ENCODE measurements at places on chromosomes 1 and 21.

DNA sequence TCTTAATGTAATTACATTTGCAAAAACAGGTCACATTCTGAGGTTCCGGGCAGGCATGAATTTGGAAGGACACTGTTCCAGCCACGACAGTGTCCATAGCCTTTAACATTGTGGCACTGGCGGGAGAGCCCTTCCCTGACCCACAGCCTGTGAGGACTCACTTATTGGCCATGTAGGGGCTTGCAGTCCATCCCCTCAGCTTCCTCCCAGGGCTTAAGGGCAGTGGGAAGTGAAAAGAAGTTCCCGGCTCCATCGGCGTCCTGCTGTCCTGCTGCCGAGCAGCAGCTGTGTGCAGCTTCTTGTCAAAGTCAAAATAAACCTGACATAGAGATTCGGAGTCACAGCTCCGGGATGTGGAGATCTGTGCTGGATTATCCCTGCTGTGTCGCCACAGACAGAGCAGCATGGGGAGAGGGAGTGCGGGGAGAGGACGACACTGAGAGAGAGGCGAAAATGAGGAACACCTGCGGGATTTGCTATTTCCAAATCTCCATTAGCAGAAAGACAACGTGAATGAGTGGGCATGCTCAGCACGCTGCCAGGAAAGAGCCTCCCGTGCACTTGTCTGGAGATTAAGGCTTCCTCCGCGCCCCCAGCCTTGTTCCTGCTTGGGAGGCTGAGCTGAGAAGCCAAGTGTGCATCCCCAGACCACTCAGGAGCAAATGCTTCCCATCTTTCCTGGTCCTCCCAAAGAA, 260.3 kb downstream of the ASTN1 start:
- DNase-seq: no peak

DNA sequence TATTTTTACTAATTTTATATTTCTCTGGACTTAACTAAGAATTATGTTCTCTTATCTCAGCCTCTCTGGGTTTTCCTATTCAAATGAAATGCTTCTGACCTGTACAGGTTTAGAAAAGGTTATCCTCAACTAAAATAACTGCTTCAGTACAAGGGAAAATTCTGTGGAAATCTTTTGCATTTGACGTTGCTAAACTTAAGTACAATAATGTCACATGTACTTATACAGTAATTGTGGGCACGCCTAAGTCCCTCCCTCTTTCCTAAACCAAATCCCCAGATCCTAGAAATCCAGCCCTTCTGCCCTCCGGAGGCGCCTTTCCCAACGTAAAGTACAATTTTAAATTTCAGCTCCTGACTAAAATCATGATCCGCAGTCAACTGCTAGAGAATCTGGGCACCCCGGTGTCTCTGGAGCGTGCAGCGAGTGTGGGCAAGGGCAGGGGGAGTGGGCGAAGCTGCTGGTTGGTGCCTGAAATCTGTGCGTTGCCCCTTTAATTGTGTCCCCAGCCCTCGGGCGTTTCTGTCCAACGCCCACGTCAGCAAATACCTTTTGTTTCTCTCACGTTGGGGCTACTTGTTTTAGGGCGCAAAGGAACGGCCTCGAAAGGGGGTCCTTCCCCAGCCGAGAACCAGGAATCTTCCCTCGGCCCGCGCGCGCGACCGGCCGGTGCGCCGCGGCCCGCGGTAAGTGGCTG, at the start of gene ZBTB8A:
ZBTB8A (plus strand) TSS at position 541 of the 697 bp plus-strand sequence. CDS start 53,505 bp downstream, outside the sequence.
- no peak for DNase-seq

DNA sequence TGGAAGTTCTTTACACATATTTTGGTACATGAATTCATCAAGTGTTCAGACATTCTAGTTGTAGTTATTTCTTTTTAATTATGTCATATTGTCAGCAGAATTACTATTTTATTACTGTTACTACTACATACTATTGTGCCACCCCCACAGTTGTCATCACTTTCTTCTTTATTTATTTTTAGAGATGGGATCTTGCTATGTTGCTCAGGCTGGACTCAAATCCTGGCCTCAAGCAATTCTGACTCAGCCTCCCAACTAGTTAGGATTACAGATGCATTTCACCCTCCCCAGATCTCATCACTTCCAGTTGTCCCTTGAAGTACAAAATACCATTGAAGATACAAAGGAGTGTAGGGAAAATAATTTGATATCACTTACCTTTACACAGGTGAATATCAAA, 258.0 kb downstream of the KCTD3 start:
- no peak for DNase-seq

DNA sequence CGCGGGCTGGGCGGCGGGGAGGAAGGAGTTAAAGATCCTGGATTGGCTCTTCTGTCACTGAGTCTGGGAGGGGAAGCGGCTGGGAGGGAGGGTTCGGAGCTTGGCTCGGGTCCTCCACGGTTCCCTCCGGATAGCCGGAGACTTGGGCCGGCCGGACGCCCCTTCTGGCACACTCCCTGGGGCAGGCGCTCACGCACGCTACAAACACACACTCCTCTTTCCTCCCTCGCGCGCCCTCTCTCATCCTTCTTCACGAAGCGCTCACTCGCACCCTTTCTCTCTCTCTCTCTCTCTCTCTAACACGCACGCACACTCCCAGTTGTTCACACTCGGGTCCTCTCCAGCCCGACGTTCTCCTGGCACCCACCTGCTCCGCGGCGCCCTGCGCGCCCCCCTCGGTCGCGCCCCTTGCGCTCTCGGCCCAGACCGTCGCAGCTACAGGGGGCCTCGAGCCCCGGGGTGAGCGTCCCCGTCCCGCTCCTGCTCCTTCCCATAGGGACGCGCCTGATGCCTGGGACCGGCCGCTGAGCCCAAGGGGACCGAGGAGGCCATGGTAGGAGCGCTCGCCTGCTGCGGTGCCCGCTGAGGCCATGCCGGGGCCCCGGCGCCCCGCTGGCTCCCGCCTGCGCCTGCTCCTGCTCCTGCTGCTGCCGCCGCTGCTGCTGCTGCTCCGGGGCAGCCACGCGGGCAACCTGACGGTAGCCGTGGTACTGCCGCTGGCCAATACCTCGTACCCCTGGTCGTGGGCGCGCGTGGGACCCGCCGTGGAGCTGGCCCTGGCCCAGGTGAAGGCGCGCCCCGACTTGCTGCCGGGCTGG, at the start of gene NPR1:
NPR1 (plus strand) TSS at position 170 of the 818 bp plus-strand sequence; CDS start at position 591, 421 bp downstream.
- DNase-seq: no peak

DNA sequence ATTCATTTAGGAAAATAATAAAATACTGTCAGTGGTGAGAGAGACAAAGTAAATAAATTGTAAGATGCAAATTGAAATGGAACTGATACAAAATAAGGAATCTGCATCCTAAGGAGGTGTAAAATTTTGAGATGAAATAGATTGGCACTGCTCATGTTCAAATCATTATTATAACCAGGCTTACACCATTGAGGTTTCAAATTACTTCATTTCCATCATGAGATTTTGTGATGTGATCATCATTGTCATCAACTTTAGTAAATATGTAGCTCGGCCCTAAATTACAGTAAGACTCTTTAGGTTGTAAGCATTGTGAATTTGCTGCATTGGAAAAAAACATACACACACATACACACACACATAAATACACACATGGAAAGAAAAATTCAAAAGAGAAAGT, 123.4 kb downstream of the SDCCAG8 start:
- no peak for DNase-seq

GRCh38 chr1:58818976-58819375, 35.1 kb upstream of the JUN start:
- no peak for DNase-seq

DNA sequence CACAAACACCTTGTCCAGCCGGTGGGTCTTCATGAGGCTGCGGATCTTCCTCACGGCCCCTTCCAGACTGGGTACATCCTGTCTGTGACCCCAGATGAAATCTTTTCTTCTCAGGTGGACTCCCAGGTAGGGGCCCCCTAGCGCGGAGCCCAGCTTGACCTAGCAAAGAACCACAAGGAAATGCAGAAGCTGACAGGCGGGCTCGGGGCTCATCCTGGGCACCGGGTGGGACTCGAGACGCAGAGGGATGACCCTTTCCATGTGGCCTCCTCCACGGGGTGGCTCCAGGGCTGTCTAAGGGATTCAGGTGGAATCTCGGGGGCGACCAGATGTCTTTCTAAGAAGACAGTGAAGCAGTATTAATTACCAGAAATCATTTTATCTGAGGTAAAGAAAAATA, 17.8 kb downstream of the POFUT2 start:
- DNase-seq: no peak

DNA sequence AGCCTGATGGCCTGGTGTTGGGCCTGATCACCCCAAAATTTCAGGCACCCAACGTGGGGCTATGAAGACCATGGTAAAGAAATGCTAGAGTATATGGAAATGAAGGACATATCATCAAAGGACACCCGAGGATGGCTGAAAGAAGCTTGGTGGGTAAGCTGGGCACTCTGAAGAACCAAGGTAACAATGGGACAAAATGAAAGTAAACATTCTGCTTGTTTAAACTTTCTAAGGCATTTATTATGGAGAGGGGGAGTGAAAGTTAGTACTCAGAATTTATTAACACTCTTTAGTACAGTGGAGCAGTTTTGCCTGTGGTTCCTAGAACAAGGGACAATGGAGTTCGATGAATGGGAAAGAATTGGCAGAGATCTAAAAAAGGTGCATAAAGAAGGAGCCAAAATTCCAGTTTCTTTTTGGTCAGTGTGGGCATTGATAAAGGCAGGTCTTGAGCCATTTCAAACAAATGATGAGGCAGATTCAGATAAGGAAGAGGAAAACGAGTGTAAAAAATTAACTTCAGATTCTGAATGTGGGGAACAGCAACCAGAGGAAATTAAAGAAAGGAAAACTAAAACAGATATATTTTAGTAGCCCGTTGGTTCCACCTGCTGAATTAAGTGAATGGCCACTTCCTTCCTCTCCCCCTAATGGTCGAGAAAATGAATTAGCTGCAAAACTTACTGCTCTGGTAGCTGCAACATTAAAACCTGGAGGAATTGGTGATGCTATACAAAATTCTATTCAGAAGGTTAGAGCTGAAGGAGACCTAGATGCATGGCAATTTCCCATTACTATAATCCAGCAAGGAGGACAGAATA, 8.4 kb upstream of the PM20D1 start:
- no peak for DNase-seq

- DNase-seq: no peak
Observed at GRCh38 chr21:39675590-39675989, 62.9 kb downstream of the B3GALT5 start.

- DNase-seq: no peak
Observed at GRCh38 chr1:153150846-153151245, at the start of gene SPRR2G. SPRR2G (minus strand) TSS chr1:153150890; CDS start chr1:153150110, 780 bp downstream.

- DNase-seq: no peak
Observed at GRCh38 chr1:205809942-205810345, 3.1 kb downstream of the SLC41A1 start.

DNA sequence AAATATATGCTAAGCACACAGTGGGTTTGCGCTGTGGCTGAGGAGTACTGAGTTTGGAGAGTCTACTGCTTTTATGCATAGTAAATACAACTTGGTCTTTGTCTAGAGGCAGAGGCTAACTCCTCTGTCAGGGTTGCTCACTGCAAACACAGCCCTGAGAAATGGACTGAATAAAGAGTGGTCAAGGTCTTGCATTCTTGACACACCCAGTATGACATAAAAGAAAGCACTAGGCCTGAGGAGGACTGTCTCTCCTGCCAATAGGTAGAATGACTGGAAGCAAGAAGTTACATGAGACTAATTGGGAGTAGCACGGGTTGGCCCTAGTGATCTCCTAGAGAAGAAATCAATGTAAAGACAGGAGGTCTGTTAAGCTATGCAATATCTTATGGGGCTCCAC, 367.2 kb upstream of the B3GALT2 start:
- no peak for DNase-seq

GRCh38 chr1:107142666-107143065, 1.8 kb downstream of the NTNG1 start:
- no peak for DNase-seq

GRCh38 chr1:155086856-155087535, 8.4 kb downstream of the EFNA3 start:
- peak; percentile 93 for DNase-seq

DNA sequence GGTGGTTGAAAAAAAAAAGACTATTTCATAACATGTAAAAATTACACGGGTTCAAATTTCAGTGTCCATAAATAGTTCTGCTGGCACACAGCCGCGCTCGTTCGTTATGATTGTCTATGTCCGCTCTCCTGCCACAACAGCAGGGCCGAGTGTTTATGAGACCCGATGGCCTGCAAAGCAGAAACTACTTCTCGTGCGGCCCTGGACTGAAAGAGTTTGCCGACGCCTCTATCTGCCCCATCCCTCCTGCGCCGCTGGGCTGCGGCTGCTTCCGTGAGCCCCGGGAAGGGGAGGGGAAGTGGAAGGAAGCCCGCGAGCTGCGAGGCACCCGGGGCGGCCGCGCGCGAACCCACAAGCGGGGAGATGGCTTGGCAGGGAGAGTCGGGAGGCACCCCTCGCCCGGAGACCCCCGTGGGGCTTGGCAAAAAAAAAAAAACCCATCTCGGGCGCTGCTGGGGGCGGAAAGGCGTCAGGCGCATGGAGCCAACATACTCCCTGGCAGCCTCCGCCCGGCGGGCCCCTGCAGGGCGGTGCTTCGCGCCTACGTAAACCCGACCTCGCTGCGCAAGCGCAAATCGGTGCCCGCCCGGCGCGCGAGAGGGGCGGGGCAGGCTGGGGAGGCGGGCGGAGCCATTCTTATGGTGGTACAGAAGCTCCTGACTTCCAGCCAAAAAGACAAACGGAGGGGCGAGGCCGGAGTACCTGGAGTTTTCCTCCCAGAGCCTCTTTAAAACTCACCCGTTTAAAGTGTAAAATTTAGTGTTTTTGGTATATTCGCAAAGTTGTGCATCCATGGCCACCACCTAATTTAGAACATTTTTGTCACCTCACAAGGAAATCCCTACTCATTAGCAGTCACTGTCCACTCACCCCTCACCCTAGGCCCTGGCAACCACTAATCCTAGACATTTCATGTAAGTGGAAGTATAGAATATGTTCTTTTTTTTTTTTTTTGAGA, 8.3 kb downstream of the SLC27A3 start:
- no peak for DNase-seq

GRCh38 chr1:2555634-2556276, 416 bp upstream of the TNFRSF14 start:
- DNase-seq: peak; percentile 94

GRCh38 chr21:35229290-35229689, 180.2 kb upstream of the RUNX1 start:
- DNase-seq: no peak

DNA sequence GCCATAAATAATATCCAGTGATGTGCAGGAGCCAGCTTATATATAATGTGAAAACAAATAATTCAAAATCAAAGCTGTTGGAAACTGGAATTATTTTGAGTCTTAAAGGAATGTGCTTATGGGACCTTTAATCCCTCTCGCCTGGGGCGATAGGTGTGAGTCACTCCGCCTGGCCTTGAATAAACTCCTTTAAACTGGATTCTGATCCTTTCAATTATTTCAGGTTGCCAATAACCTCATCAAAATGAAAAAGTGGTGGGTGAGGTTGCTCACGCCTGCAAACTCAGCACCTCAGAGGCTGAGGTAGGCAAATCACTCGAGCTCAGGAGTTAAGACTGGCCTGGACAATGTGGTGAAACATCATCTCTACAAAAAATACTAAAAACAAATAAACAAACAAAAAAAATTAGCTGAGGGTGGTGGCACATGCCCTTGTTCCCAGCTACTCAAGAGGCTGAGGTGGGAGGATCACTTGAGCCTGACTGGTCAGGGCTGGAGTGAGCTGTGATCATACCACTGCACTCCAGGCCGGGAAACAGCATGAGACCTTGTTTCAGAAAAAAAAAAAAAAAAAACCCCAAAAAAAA, 11.4 kb upstream of the SLC2A5 start:
- no peak for DNase-seq
